ENCODE measurements at places on chromosomes 2 and 18.

DNA sequence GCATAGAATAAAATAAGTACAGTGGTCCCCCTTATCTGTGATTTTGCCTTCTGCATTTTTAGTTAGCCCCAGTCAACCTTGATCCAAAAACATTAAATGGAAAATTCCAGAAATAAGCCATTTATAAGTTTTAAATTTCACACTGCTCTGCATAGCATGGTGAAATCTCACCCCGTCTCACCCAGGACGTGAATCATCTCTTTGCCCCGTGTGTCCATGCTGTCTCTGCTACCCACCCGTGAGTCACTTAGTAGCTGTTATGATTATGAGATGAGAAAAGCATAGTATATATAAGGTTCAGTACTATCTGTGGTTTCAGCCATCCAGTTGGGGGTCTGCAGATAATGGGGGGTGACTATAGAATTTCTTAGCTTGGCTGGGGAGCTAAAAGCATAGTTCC is 67.3 kb downstream of the RHBDD1 start:
- no peak for DNase-seq

DNA sequence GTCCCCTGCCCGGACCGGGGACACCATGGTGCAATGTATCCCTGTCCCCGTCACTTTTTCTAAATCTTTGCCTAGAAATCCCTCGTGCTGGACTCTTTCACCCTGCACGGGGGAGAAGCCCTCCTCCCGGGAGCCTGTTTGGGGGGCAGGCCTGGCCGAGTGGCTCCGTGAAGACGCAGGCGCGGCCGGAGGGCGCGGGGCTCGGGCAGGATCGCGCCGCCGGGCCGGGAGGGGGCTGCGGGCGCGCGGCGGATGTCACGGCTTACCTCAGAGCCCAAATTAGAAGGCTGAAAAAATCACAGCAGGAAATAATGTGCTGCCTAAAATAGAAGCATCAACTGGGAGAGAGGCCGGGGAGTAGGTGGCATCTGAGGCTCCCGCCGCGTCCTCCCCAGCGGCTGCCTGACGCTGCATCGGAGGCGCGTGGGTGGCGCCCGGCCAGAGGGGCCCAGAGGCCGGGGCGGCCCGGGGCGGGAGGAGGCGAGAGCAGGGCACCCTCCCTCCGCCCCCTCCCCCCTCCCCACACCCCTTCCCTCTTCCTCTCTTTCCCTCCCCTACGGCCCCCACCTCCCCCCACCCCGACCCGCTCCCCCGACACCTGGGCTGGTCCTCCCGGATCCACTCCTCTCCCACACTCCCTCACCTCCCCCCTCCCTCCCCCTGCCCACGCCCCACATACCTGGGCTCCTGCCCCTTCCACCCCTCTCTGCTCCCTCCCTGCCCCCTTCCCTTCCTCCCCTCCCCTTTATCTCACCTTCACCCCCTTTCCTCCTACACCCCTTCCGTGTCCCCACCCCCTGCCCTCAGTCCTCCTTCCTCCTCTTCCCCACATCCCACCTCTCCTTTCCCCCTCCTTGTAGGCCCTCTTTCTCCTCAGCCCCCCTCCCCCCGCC is 51.9 kb downstream of the SLC4A1AP start:
- DNase-seq = no peak

- no peak for DNase-seq
Observed at GRCh38 chr18:35458677-35459441, 38.9 kb downstream of the INO80C start.

DNA sequence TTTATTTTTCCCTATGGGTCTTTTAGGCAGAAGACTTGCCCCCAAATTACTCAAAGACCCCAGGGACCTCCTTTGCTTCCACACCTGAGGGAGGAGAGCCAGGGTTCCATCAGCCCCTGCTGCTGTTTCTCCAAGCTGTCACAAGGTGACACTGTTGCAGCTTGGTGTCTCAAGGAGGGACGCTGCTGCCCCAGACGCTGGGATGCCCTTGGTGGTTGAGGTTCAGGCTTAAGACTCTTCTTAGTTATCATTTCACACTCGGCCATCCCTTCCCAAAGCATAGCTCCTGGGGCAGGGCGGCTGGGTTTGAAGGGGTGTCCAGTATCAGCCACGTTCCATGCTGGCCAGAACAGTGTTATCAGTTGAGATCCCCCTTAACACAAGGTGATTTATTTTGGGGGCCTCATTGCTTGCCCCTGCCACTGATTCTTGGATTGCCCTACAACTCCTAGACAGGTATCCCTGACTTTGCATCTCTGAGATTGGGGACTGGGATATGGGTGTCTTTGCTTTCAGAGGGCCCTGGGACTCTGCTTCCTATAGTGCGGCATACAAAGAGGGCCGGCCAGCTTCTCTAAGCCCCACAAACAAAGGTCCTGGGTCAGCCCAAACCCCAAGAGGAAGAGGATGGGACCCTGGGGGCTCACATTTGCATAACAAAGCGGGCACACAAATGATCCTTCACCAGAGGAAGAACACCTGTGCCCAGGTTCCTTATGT is 22.7 kb downstream of the GPR55 start:
- DNase-seq = peak; percentile 39

DNA sequence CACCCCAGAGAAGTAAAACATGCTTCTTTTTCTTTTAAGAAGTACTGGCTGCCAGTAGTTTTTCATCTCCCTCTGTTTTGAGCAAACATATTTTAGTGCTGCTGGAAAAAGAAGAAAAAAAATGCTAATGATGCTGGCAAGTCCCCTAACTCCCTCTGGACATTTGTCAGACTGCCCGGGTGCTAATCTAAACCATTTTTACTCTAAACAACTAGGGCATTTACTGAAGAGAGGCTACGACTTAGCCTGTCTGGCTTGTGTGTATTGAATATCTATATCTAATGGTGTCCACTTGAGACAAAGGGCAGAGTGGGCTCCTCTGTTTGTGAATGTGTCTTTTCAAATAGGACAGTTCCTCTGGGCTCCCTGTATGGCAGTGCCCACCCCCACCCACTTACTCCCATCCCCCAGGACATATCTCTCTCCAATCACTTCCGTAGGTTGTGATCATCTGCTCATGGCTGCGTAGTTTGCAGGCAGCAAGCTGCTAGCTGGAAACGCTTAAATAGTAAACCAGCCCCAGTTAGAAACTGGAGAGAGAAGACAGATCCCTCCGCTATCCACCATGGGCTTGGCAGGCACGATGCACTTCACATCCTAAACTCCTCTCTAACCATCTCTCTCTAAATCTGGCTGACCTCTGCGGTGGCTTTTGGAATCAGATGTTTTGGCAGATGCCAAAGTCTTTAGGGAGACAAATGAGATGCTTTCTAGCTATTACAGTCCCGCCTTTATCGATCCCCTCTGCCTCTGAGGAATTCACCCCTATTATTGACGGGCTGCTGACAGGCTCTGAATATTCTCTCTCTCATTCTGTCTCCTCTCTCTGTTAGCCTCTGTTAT is 58.3 kb downstream of the DOCK10 start:
- no peak for DNase-seq

GRCh38 chr18:22689712-22690111 is 243.4 kb upstream of the RBBP8 start:
- no peak for DNase-seq

GRCh38 chr2:15246870-15247269 is 314.3 kb downstream of the NBAS start:
- DNase-seq = no peak

GRCh38 chr2:11631462-11631861 is 38.5 kb downstream of the NTSR2 start:
- DNase-seq = no peak

GRCh38 chr2:229085439-229085838 is 185.6 kb downstream of the PID1 start:
- no peak for DNase-seq

DNA sequence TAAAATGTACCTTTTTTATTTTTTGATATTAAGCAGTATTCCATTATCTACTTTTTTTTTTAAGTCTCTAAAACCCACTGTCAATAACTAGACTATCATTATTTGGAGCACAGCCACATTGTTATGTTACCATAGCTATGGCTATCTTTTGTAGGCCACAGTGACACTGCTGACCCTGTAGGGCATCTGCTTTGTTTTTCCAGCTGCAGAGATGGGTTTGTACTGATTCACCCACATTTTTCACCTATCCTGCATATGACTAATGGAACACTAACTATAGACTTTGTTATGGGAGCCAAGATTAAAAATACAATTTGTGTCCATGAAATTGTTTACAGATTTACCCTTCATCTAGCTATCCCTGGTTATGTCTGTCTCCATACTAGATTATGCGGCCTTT is 21.6 kb upstream of the OTX1 start:
- DNase-seq = no peak

DNA sequence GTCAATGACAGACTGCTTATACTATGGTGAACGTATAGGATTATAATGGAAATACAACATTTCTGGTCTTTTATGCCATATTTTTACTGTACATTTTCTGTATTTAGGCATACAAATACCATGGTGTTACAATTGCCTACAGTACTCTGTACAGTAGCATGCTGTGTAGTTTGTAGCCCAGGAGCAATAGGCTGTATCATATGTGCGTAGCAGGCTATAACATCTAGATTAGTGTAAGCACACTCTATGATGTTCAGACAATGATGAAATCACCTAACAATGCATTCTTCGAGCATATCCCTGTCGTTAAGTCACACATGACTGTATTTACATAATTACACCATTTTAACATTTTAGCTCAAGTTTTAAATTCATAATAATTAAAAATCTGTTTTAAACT is 556.6 kb upstream of the ZNF804A start:
- DNase-seq = no peak

- DNase-seq = no peak
Observed at GRCh38 chr2:159399716-159400415, 113.4 kb upstream of the WDSUB1 start.

DNA sequence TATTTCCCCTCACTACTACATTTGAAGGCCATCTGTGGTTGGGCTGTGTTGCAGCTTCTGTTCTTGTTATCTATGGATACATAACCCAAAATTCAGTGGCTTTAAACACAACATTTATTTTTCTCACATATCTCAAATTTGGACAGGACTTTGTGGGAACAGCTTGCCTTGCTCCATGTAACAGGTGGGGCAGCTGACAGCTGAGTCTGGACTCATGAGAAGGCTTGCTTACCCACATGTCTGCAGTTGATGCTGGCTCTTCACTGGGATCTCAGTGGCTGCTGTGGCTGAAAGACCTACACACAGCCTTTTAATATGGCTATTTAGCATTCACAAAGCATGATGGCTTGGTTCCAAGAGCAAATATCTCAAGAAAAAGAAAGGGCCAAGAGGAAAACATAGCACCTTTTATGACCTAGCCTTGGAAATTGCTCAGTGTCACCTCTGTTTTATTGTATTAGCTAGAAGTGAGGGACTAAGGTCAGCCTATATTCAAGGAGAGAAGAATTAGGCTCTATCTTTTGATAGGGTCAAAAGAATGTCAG is 296.8 kb upstream of the ZNF521 start:
- DNase-seq = no peak

- DNase-seq = no peak
Observed at GRCh38 chr2:101139495-101139894, 11.7 kb downstream of the TBC1D8 start.

GRCh38 chr2:157036726-157037125 is 220.8 kb upstream of the GALNT5 start:
- DNase-seq = no peak

- DNase-seq = no peak
Observed at GRCh38 chr2:24993406-24994145, 21.8 kb upstream of the DNAJC27 start.

DNA sequence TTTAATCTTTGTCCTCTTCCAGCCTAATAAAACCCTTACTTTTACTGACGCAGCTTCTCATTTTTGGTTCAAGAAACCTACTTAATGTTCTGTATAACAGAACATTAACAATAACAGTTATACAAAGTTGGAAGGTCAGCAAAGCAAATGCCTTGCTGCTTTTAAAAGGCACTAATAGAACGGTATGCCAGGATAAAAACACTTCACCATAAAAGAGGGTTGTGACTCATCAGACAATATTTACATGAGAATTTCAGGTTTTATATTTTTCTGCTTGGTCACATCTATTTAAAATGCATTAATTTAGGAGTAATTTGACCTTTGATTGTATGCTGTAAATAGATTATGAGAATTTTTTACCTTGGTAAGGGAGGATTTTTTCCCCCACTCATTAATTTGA is 3.0 kb downstream of the KLHL41 start:
- no peak for DNase-seq

DNA sequence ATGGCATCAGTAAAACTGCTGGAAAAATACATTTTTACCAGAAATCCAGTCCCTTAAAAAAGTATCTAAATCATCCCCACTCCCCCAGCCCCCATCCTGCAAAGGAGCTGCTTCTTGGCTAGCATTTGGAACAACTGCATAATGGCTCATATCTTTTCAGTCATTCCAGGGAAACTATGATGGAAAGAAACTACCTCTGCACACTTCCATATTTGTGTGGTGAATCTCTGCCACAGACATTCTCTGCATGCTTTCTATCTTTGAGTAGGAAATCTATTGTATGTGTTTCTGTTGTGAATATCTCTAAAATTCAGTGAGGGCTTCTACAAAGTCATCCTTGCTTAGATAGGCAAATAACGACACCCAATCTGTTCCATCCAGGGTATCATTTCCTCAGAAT is 632.3 kb downstream of the LRP1B start:
- DNase-seq = no peak

DNA sequence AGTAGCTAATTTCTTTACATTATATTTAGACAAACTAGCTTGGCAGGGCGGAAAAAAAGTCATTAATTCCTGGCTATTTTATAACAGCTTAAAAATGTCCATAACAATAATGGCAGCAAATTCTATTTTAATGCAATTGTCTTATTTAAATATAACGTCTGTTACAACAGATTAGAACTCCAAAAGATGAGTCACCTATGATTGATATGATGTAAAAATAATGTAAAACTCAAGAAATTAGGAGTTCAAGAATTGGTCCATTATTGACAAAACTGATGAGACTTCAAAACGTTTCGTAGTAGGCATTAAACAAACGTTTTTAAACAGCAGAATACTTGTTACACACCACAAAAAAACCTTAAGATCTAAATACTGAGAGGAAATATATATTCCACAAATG is 2.7 kb downstream of the XPO1 start:
- DNase-seq = no peak

DNA sequence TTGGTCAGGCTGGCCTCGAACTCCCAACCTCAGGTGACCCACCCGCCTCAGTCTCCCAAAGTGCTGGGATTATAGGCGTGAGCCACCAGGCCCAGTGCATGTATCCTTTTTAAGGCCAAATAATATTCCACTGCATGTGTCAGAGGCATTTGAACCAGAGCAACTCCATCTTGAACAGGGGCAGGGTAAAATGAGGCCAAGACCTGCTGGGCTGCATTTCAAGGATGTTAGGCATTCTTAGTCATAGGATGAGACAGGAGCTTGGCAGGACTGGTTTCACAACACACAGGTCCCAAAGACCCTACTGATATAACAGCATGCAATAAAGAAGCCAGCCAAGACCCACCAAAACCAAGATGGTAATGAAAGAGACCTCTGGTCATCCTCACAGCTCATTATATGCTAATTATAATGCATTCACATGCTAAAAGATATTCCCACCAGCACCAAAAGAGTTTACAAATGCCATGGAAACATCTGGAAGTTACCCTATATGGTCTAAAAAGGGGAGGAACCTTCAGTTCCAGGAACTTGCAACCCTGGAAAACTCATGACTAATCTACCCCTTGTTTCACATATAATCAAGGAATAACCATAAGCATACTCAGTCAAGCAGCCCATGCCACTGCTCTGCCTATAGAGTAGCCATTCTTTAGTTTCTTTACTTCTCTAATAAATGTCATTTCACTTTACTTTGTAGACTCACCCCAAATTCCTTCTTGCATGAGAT is 204.6 kb downstream of the RAB3GAP1 start:
- DNase-seq = no peak

- no peak for DNase-seq
Observed at GRCh38 chr2:199716807-199717586, 134.0 kb downstream of the FTCDNL1 start.

Measured in CD4-positive, alpha-beta T cell treated with Interleukin-15 for 1 hour (primary cell).